GM19239 (cell line): ENCODE measurements at places on chromosomes 11 and 22.

GRCh38 chr22:20135265-20135664 lies 3.7 kb downstream of the ZDHHC8 start:
- no peak for DNase-seq

DNA sequence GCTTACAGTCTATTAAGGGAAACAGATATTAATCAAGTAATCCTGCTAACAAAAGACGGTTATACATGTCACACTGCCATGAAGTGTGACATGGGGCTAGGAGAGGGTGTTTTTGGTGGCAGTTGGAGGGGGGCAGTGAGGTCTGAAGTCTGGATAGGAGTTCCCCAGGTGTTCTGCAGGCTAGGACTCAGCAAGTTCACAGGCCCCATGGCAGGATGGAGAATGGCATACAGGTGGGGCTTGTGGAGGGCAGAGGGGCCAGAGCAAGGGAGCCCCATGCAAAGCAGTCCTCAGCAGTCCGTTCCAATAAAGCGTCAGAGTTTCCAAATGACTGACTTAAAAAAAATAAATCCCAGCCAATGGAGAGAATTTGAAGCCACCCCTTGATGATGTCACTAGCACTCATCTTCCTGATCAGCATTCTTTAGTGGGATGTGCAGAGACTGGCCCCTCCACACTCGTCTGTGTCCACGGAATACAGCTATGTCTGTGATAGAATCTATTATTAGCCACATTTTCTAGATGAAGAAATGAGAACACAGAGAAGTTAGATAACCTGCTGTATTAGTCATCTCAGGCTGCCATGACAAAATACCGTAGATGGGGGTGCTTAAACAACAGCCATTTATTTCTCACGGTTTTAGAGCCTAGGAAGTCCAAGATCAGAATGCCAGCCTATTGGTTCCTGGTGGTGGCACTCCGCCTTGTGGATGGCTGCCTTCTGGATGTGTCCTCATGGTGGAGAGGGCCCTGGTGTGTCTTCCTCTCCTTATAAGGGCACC lies 32.6 kb downstream of the PRDM11 start:
- DNase-seq: no peak

DNA sequence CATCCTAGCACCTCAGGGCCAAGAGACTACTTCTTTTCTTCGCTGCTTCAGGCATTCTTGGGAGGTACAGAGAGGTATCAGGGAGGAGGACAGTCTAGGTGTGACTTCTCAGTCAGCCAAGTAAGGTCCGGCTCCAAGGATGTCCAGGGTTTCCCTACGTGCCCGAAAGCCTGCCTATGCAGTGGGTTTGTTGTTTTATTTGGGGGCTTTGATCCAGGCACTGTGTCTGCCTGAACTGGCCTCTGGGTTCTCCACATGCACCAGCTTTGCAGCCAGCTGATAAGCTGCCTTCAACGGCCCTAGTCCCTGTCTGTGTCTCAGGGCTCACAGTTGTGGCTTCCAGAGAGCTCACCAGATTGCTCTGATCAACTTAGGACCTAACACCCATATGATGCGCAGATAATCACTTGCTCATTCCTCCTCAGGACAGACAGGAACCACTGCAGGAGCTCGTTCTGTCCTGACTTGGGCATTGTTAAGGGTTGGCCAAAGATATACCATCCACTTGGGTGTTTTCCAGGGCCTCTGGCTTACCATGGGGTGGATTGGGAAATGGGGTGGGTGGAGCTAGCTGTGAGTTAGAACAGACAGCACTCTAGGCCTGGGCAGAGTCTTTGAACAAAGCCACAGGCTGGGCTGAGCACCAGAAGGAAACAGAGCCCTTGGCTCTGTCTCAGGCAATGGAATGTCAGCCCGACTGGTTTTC lies 45.5 kb upstream of the CRYBB3 start:
- DNase-seq: no peak

GRCh38 chr11:79236541-79236971 lies 204.3 kb downstream of the TENM4 start:
- no peak for DNase-seq

DNA sequence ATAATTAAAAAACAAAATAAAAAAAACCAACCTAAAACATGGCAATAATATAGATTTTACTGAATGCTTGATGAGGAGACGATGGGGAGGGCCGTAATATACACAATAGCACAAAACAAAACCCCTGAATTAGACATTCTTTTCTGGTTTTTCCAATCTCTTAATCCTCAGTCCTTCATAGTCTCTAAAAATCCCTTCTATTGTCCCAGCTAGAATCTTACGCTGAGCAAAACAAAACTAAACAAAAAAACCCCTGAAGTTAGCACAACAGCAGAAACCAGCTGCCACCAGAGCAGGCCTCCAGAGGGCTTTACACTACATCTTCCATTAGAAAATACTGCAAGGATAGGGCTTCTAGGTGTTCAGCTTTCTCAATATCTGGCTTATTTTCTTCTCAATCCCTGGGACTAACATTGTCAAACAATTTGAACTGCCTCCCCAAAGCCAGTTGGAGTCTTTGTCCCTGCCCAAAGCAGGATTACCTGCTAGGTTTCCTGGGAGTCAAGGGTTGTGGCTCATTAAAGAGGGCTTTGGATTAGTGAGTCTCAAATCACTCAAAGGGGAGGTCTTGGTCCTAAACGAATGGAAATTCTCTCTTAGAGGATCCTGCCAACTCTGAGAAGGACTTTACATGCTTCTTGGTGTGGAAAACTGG lies 2.1 kb upstream of the RNF26 start:
- no peak for DNase-seq

GRCh38 chr11:74097686-74098237 lies 73.0 kb downstream of the C2CD3 start:
- DNase-seq: no peak

DNA sequence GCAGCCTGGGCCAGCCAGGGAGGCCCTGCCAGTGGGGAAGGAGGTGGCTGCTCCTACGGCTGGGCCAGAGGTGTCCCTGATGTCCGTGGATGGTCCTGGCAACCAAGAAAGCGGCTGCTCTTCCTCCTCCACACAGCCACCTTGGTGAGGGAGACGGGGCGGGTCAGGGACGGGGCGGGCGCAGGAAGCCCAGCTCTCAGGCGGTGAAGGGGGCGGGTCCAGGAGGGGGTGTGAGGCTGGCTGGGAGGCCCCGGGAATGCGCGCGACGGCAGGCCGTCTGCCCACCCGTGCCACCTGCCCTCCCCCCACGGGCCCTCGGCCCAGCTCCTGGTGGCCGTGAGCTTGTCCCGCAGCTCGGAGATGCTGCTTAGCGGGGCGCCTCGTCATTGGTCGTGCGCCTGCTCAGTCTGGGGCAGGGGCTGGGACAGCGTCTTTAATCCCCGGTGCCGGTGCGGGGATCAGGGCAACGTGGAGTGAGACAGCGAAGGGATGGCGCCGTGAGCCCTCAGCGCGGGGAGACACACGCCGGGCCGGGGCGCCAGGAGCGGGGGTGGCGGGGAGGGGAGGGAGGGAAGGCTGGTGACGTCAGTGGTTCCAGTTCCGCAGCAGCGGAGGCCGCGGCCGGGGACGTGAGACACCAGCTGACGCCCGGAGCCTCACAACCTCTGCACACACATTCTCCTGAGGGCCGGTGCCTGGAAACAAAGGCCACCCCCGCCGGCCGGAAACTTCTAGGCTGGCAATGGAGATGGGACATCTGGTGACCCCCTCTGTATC lies 6.7 kb upstream of the BRSK2 start:
- DNase-seq: peak; percentile 85

- no peak for DNase-seq
Measured at GRCh38 chr11:31844351-31844750, 33.2 kb upstream of the PAX6 start.

DNA sequence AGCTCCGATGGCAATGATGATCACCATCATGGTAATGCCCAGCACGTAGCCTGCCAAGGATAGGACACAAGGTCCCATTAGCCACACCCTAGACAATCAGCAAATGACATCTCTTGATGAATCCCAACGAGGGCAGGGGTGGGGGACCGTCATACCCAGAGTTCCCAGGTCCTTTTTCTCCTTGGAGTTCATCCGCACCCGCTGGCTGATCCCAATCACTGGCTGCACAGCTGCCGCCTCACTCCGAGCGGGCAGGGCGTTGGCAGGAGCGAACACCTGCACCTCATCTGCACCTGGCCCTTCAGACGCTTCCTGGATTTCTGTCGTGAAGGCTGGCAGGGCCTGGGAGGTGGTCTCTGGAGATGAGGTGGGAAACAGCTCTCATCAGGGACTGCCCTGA lies 2.9 kb downstream of the PIK3IP1 start:
- no peak for DNase-seq

GRCh38 chr22:32661296-32661695 lies 140.2 kb upstream of the TIMP3 start:
- DNase-seq: no peak

- no peak for DNase-seq
Measured at GRCh38 chr11:123549926-123550917, 104.2 kb downstream of the SCN3B start.

DNA sequence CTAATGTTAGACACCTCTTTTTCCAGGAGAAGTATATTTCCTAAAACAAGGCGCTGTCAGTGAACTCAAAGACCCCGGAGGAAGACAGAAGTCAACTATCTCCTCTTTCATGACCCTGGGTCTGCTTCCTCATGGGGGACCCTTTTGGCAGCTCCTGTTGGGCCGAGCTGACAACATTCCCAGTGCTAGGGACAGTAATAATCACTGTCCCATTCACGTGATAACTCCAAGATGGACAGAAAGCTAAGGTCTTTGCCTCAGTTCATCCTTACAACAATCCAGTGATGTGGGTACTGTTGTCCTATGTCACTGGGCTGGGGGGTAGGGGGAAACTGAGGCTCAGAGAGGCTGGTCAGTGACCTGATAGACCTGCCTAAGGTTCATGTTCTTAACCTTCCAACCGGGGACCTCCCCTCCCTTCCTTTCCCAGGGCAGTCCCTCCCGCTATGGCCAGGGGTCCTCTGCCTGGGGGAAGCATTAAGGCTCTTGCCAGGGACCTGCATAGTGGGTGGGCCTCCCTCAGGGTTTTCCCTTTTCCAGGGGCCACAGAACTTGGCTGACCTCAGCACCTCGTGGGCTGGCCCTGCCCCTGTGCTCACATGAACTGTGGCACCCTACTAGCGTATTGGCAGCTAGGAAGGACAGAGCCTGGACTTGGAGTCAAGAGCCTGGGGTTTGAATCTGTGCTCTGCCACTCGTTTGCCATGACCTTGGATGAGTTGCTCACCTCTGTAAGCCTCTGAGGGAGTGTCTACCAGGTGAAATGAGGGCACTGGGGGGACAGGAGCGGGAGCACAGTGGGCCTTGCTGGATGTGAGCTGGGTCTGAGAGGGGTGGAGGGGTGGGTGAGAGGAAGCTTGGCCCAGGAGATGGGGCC lies 53.6 kb downstream of the LRRC32 start:
- DNase-seq: no peak

- no peak for DNase-seq
Measured at GRCh38 chr11:12160680-12161079, 50.3 kb downstream of the MICAL2 start.
